ENCODE measurements at places on chromosomes 11 and 22.

DNA sequence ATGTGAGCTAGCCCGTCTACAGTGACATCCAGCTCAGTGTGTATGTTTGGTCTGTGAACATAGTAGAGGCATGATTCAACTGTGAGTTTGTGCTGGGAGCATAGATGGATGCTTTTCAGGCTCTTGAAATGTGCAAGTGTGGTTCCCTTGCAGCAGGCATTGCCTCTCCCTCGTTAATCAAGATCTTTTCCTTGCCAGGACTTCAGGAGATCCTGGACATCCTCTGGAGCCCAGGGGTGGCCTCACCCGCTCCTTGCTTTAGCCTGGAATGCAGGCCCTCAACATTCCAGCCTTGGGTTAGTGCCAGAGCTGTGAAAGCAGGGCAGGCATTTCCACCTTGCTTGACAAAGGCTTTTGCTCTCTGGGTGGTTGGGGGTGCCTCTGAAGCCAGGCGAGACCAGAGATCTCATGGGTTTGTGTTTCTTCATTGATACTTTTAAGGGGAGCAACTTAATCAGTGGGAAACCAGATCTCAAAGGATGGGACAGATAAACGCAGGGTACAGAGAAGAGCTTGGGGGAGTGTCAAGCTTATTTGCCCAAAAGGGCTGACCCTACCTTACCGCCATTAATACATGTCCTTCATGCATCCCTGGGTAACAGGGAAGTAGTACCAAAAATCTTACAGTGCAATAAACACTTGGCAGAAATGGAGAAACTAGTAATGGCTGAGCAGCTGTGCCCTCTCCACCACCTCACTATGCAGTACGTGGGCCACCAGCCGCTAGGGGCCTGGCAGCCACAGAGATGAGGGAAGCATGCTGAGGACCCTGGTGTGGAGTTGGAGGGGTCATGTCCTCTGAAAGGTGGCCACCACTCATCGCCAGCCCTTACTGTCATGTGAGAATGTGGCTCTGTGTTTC is 72.1 kb downstream of the PTPRJ start:
- DNase-seq: no peak

DNA sequence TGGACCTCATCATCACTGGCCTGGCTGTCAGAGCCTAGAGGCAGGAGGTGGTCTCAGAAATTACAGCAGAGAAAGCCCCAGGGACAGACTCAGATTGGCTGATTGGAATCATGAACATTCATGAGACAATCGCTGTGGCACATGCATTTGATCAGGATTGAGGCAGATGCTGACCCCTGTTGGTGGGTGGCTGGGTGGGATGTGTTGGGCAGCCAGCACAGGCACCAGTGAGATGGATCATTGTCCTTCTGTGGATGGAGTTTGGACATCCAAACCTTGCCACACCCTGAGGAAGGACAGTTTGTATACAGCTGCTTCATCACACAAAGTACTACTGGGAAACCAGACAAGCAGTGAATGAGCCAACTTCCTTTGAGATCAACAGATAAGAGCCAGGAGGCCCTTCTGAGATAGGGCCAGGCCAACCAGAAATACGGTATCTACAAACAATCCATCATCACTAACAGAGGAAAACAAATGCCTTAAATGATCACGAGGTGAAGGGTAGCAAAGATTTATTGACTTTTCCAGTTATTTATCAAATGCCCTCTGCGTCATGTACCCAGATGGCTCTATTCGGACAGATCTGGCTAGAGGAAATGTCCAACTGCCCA is 17.3 kb downstream of the COMMD9 start:
- no peak for DNase-seq

DNA sequence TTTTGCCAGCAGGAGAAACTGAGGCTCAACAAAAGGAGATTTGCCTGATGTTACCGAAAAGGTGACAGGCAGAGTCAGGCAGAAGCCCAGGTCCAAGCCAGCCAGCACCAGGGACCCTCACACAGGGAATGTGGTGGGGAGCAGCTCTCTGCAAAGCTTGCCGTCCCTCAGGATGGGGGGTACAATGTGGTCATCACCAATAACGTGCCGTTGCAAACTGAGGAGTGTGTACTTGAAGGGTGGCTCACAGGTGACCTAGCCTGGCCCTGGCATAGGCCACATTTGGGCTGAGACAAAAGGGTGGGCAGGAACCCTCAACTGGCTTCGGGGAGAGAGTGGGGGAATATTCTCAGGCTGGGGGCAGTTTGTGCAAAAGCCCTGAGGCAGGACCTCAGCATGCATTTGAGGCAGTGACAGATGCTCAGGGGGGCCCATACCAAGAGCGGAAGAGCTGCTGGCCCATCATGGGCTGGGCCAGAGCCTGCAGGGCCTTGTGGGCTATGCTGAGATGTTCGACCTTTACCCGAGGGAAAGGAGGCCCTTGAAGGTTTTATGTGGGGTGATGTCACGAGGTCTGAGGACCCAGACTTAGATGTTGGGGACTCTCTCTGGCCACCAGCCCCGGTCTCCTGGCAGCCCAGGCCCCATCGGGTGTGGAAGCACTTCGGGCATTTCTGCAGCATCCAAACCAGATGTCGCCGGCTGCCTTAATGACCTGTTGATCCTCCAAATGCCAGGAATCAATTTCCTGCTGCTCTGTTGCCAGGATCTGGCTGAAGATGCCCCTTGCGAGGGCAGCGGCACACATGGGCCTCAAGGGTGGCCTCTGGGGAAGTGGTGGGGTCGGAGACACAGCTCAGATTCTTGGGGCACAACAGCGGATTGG is 57.4 kb upstream of the SHISAL1 start:
- DNase-seq: no peak

- no peak for DNase-seq
Measured at GRCh38 chr22:47929073-47929472, 1166.6 kb downstream of the TBC1D22A start.

GRCh38 chr22:47612311-47612910 is 850.0 kb downstream of the TBC1D22A start:
- DNase-seq: no peak

GRCh38 chr11:112555491-112556364 is 295.1 kb upstream of the PLET1 start:
- peak; percentile 50 for DNase-seq

GRCh38 chr11:75286826-75287465 is 46.4 kb downstream of the TPBGL start:
- DNase-seq: no peak

GRCh38 chr22:47034905-47035419 is 272.5 kb downstream of the TBC1D22A start:
- DNase-seq: no peak

Data from activated CD4-positive, alpha-beta T cell treated with anti-CD3 and anti-CD28 coated beads for 1 hour (primary cell).